ENCODE measurements at places on chromosomes 12 and 14. TPM values are rescaled to one million over a fixed set of nuclear protein-coding genes. Genes with fewer than 3 reads are reported as not detected.

DNA sequence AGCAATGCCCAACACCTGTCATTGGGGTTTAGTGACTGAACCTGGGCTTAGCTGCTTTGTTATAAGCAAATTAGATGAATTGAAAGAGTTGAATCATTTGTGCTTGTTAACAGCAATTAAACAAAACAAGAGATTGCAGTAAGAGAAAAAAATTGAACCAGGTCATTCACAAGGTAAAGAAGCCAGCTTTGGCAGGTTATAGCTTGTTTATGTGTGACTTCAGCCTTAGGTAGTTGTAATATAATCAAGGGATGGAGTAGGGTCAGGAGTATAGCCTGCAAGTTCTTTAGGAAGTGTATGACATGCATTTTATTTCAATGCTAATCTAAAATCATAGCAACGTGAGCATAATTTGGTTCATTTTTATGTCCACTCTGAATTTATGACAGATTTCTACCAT lies 63.4 kb upstream of the PLEKHG3 start:
- no peak for DNase-seq

- no peak for DNase-seq
Measured at GRCh38 chr12:25797949-25798348, 160.5 kb upstream of the RASSF8 start.

GRCh38 chr12:60263161-60263560 lies 667.3 kb downstream of the SLC16A7 start:
- DNase-seq: no peak

GRCh38 chr14:60276347-60276746 lies 27.3 kb downstream of the PPM1A start:
- no peak for DNase-seq

FOXN4 gene
- not detected for total RNA-seq

DNAH10 gene
- total RNA-seq: 0.24 TPM

All from activated T-cell treated with anti-CD3 and anti-CD28 coated beads, Interleukin-2, amount 50 U/mL, for 4 hours (primary cell).